ENCODE measurements at places on chromosomes 11 and 22.

- no peak for DNase-seq
These were observed 123.6 kb downstream of the ARHGAP42 start for GRCh38 chr11:100810666-100811065.

DNA sequence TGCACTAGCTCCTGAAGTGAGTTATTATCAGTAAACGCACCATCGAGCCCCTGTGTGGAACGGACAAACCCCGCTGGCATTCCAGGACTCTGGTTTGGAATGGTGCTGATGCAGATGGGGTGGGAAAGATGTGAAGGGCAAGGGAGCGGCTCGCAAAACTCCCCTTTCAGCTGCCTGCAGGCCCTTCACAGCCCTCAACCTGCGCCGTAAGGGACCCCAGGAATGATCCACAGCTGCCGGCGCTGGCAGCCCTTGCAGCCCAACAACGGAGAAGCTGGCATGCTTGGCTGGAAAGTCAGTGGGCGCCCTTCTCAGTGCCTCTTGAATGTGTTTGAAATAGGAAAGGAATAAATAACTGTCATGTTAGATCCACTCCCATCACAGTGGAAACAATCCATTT lies 1445.5 kb downstream of the BRD1 start:
- DNase-seq, result no peak

DNA sequence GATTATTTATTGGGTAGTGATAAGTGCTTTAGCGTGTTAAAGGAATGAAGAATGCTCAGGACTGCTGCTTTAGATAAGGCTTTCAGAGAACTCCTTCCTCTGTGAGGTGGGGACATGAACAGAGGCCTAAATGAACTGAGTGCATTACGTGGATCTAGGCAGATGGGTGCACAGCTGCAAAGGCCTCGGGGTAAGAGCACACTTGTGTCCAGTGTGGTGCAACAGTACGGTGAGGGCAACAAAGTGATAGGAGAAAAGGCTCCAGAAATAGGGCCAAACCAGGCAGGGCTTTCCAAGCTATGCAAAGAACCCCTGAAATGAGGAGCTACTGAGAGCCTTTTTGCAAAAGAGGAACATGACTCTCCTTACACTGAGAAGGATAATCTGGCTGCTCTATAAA lies 45.3 kb upstream of the ARHGAP32 start:
- no peak for DNase-seq

DNA sequence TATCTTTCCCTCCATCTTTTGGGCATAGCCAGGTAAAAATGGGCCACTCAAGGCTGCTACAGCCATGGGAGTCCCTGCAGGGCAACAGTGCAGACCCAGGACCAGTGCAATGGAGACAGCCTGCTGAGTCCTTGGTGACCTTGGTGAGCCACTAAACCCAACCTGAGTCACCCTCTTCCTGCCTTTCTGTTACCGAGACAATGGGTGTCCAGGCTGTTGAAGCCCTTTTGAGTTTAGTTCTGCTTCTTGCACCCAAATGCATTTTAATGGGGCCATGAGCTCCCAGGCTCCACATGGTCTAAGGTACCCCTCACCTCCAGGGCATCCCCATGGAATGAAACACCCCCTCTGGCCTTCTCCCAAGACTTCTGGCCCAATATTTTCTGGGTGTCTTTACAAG lies 874 bp upstream of the PLAAT4 start:
- no peak for DNase-seq

DNA sequence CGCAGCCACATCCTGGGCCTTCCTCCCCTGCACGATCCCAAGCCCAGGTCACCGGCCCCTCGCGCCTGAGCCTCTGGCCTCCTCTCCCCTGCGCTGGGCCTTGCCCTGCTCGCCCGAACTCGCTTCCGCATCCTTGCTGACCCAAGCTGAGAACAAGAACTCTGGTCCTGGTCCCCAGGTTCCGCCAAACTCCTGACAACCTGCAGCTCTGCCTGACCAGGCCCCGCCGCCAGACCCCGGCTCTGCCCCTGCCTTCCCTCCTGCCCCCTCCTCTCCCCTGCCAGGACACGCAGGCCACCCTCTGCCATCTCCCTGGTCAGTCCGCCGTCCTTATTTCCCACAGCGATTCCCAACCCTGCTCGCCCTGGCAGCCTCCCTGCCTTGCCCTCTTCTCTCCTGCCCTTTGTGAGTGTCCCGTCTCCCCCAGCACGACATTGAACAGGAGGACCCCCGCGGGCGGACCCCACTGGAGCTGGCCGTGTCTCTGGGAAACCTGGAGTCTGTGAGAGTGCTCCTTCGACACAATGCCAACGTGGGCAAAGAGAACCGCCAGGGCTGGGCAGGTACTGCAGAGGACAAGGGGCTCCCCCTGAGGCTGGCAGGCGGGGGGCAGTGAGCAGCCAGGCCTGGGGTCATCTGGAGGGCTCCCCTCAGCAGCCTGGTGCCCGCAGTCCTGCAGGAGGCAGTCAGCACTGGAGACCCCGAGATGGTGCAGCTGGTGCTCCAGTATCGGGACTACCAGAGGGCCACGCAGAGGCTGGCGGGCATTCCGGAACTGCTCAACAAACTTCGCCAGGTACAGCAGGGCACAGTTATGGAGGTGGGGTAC lies 762 bp downstream of the ANKRD13D start:
- no peak for DNase-seq

DNA sequence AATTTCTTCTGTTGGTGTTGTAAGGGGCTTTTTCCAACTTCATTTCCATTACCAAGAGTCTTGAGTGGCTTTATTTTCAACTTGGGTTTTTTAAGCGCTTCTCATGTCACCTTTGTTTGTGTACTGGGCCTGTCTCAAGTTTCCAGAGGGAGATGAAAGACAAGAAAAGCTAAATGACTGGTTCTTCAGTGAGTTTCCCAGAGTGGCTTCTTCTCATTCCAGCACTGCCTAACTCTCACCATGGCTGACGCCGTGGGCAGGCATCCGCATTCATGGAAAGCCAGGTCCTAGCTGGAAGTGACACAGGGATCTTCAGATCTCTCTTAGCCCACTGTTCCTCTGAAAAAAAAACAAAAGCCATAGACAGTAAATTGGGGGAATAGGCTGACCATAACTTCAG lies 28.6 kb downstream of the MARK2 start:
- no peak for DNase-seq

DNA sequence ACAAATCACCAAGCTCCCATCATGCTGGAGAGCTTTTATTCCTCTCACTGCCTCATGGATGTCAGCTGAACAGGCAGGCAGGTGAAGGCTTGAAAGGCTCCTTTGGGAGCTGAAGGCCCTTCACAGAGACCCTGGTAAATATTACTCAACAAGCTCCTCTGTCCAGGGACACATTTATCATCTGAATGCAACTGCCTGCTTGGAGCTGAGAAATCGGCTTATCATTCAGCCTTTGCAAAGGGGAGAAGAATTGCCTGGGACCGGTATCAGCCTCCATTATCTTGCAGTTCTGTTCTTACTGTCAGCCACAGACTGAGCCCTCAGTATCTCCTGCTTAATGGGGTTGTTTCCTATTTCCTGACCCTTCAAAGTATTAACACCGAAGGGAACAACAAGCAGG lies 113.8 kb upstream of the PITPNB start:
- peak; percentile 29 for DNase-seq

GRCh38 chr22:36386351-36386899 lies 1.3 kb downstream of the MYH9 start:
- DNase-seq, result no peak

DNA sequence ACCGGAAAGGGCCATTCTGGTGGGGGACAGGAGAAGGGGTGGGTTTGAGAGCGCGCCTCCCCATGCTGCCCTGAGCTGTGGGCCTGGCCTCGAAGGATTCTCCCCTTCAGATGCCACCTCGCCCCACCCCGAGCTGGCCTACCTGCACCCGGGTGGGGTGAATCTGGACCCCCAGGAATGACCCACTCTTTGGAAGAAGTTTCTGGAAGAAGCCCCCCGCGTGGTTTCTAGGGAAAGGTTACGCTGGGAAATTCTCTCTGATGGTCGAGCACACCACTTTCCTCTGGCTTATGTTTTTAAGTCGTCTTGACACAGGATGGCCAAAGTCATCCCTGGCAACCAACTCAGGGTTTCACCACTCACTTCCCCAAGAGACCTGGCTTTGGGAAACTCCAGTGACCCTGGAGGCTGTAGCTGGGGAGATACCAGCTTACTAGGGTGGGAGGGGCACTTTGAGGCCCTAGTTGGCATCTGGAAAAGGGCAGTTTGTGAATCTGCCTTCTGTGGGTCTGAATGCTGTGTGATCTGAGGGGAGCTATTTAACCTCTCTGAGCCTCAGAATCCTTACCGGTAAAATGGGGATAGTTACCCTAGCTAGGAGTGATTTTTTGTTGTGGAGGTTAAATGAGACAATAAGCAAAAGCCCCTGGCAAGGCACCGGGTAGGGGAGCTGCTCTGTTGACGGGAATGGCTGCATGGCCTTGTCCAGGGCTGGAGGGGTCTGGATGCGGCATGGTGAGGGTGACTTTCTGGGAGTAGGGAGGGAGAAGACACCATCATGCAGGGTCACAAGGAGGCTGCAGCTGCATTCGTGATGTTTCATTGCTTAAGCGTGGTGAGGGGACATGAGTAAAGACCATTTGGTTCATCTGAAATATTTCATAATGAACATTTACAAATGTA lies 45.3 kb upstream of the ACCSL start:
- DNase-seq, result no peak

DNA sequence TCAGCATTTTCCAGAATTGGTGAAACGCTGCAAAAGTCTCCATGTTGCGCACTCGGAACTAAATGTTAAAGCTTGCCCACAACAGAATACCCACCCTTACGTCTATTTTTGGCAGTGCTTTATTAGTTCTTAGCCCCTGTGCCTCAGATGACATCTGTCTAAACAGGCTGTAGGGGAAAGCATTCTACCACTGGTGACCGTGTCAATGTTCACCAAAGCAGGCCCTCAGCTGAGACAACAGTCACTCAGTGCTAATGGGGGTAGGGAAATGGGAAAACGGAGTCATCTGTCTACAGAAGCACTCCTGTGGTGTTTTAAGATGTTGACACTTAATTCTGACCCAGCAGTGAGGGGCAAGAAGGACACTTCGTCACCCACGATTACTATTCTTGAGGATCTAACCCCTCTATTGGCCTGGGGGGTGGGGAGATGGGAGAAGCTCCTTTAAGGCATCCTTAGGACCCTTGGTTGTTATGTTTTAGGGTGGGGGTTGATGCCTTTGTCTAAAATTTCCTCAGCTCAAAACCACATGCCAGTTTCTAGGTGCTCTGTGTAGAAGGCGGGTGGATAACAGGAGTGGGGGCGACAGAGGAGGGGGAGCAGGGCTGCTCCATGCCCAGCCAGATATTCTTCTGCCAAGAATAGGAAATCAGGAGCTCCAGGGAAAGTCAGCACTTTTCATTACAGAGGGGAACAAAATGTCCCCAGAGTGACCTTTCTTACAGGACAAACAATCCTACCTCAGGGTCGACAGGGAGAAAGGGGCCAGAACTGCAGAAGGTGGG lies 15.6 kb upstream of the MFRP start:
- no peak for DNase-seq

DNA sequence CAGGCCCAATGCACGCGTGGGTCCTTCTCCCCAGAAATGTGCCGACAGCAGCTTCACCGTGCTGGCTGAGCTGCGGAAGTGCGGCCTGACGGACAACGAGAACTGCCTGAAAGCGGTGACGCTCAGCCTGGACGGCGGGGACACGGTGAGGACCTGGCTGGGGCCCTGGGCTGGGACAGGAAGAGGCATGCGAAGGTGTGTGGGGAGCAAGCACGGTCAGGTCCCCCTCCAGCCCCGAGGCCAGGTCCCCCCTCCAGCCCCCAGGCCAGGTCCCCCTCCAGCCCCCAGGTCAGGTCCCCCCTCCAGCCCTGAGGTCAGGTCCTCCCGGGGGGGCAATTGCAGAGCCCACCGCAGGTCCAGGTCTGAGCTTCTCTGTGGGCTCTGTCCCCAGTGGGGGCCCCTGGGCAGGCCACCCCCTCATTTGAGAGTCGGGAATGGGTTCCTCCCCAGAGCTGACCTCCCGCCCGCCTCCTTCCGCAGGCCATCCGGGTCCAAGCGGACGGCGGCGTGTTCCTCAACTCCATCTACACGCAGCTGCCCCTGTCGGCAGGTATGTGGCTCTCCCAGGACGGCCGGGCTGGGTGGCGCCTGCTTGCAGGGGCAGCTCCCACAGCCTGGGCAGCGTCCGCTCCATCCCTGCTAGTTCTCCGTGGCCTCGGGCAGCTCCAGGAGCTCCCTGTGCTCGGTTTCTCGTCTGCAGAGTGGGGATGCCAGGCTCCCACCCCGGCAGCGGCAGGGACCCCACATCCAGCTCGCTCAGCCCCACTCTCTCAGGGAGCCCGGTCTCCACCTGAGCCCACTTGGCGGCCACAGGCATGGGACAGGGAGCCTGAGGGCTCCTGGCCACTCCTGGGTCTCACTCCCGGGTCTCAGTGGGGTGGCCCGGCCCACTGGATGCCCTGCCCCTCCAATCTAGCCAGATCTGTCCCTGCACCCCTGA lies 7.9 kb downstream of the MUC5B start:
- DNase-seq, result no peak

DNA sequence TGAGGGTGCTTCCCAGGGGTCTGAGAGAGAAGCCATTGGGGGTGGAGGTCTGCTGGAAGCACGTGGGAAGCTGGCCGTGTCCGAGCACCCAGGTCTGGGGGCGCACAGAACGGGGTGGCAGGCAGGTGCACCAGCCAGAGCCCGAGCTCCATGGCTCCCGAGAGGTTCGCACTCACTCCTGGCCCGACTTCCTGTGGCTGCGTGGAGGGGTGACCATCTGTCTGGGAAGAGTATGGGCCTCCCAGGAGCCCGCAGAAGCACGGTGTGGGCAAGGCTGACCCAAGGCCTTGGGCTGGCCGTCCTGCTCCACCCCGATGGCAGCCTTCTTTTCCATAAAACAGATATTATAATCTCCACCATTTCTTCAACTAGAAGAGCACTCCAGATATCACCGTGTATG lies 256.0 kb upstream of the B3GAT1 start:
- no peak for DNase-seq

DNA sequence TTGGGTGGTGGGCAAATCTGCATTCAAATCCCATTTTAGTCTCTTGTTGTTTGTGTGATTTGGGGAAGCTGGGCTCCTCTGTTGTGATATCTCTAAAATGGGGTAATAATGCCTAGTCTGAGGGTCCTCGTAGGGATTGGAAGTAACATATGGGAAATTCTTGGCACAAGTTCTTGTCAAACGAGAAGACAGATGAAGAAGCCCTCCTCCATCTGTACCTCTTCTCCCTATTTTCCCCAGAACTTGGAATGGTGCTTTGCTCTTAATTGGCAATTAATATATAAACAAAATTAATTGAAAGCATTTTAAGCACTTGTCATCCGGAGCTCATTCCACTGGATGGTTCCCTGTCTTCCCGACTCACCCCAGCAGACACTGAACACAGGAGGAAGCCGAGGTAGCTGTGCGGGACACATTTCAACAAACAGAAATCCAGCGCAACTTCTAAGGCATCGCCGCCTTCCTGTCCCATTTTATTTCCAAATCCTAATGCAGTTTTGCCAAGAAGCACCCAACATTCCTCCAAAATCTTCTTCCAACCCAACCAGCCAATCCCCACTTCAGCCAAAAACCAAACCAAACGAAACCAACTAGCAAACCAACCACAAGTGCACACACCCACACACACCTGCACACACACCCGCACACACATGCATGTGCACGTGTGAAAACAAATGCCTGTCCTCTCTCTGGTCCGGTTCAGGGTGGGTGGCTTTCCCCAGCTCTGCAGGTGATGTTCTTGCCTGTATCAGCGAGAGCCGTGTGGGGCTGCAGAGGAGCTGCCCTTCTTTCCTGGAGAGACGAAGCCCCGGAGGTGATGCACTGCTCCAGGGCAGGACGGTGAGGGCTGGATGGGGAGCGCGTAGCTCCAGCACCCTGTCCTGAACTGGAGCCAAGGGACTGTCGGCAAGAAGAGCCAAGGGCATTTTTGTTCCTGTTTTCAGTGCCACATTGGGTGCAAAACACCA lies 100.8 kb upstream of the B3GAT1 start:
- no peak for DNase-seq

GRCh38 chr22:45717789-45718188 lies 46.2 kb downstream of the ATXN10 start:
- no peak for DNase-seq

- no peak for DNase-seq
These were observed 35.9 kb upstream of the SORL1-AS1 start for GRCh38 chr11:121488641-121489040.

Data from NCI-H510A treated with DMSO at 0.1 percent for 48 hours (cell line).